ENCODE measurements at places on chromosomes 2 and 18.

DNA sequence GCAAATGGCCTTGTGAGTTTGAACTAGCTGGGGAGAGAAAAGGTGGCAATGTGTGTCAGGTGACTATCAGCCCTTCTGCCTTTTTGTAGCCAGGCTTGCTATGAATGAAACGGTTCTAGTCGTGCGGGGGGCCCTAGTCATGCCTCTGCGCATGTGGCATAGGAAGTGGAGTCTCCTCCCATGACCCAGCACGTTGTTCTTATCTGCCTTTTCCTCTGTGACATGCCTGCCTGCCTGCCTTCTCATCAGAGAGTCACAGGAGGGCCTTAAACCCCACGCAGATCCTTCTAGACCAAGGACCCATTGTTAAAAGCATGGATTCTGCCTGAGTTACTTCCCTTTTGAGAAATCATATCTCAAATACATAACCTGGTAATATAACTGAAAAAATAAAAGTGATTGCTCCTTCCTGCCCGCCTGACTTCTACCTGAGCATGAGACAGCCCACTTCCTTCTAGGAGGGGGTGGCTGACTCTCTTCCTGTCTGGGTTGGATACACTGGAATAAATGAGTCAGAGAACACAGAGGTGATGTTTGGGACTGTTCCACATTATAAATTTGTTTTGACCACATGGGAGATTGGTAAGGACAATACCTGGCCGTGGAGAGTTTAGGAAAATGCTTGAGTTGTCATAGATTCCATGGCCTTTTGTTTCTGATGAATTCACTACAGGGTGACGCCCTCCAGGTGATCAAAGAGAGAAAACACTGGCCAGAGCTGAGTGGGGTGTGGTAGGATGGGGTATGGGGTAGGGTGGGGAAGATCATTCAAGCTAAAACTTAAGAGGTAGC, 49.8 kb downstream of the FBLN7 start:
- no peak for DNase-seq

GRCh38 chr18:61546590-61546989, 213.4 kb downstream of the CDH20 start:
- DNase-seq, result peak; percentile 90

- DNase-seq, result no peak
Measured at GRCh38 chr2:110980339-110981062, 140.2 kb upstream of the BCL2L11 start.

- no peak for DNase-seq
Measured at GRCh38 chr18:5198311-5198710, 1.3 kb upstream of the AKAIN1 start.

DNA sequence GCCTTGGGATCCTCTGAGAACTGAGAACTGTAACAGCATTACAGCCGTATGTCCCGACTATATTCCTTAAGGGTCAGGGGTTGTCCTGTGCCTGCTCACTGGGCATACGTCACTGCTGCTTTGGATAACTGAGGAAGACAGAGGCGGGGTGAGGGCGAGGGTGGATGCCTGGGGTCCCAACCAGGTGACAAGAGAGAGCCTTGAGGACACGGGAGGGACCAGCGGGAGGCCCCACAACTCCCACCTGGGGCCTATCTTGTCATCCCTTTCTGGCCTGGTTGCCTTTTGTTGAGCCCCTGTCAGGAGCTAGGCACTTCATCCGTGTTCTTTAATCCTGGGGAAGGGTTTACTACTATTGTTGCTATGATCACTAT, 28.8 kb downstream of the INPP5D start:
- no peak for DNase-seq

- no peak for DNase-seq
Measured at GRCh38 chr2:207229161-207229560, 63.4 kb upstream of the KLF7 start.

GRCh38 chr2:119650206-119650605, 28.8 kb upstream of the TMEM177 start:
- no peak for DNase-seq

- no peak for DNase-seq
Measured at GRCh38 chr2:65607662-65608305, 175.4 kb upstream of the SPRED2 start.

GRCh38 chr18:36427369-36427768, 129.9 kb downstream of the FHOD3 start:
- no peak for DNase-seq

DNA sequence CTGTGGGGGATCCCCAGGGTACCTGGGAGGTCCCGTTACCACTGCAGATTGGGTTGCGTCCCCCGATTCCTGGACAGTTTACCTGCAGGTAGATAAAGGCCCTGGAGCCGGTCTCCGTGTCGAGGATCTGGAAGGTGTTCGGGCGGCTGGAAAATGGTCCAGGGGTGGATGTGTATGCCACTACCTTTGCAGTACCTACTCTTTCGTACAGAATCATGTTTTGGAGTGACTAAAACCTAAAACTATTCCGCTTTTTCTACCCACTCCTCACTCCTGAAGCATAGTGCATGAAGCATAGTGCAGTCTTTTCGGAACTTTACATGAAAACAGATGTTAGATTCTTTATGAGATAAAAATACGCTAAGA, 418 bp downstream of the WDR75 start:
- no peak for DNase-seq

DNA sequence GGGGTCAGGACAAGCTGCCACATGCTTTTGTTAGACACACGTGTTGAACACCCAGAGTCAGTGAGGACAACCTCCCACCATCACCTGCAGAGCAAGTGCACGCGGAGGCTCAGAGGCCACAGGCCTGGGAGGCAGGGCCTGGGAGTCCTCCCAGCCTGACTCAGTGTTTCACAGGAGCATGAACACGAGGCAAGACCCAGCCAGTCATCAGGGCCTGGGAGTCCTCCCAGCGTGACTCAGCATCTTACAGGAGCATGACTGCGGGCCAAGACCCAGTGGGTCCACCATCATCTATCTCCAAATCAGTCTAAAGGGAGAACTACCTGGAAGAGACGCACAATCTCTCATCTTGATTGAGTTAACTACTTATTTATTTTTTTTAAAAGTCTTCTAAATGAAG, 112.6 kb upstream of the PXDN start:
- peak; percentile 31 for DNase-seq

GRCh38 chr2:171210864-171211431, 50.3 kb upstream of the TLK1 start:
- DNase-seq, result no peak

DNA sequence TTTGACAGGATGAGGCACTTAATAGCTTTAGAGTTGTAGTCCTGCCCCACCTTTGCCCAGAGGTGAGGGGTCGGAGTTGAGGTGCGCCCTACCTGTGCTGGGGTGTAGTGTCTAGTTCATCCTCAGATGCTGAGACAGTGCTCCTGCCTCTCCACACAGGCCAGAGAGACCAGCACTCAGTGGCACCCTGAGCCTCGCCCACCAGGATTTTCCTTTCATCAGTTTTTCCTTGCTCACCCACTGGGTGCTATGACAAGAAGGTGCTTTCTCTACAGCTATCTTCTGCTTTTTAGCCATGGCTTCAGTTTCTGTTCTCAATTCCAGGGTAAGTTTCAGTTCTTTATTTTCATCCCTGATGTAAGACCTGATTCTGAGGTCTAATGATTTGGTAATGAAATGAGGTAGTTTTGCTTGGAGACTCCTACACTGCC, 16.8 kb upstream of the TMEM131 start:
- DNase-seq, result no peak

DNA sequence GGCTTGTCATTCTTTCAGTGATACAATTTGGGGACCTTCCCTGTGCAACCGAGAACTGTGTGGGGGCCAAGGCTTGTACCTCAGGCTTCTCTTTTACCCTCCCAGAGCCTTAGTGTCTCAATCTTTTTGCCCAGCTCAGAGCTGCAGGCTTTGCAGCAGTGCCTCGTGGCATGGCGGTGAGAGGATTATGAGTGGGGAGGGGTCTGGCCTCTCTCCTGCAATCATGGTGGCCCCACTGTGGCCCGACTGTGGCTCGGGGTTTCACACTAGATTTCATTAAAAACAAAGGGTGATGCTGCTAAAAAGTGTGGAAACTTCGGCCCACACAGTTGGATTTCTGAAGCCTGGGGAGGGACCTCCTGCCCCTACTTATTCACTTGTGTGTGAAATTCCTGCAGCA, 75.5 kb downstream of the CAPN13 start:
- no peak for DNase-seq

- no peak for DNase-seq
Measured at GRCh38 chr18:26091047-26091630, 726 bp upstream of the SS18 start.

GRCh38 chr18:395456-396250, 104.8 kb downstream of the COLEC12 start:
- peak; percentile 87 for DNase-seq

DNA sequence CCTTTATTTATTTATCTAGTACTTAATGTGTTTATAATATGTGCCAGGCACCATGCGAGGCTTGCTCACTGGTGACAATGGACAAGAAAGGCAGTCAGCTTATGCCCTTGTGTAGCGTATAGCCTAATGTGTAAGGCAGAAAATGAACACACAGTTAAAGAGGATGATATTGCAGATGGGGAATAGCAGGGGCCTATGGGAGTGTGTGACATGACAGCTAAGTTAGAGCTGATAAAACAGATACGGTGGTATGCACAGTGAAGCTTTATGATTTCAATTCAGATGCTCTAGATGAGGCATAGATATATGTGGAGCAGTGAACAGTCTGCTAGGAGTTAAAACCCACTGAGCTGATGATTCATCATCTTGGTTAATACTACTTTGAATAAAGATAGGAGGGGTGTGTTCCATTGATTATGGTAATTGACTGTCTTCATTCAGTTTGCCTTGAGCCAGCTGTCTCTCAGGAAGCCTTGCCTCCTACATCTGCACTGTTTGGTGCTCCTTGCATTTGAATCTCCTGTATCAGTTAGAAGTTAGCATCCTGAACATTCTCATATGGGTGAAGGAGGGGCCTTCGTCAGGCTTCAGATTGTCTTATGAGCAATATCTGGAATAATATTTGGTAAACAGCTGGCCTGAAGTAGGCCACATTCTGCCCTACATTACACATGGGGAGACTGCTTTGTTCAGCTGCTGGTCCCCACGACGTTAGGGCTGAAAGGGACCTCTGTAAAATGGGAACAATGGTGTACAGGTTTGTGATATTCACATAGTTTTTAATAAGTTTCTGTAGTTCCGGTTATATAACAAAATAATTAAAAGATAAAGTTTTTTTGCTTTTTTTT, 13.2 kb downstream of the MAP4K4 start:
- peak; percentile 47 for DNase-seq

DNA sequence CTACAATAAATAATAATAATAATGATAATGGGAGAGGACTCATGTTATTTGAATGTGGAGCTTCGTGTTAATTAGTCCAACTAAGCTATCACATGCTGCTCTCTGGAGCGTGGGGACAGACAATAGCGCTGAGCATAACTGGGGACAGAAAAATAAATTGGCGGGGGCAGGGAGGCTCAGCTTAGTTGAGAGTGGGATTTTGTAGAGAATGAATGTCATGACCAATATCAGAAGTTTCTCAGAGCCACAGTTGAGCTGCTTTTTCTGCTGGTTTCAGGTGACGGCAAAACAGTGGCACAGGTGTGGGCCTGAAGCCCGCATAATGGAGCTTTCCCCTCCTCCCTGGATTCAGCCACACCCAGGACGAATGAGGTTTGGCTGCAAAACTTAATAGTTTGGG, 111.1 kb upstream of the CAB39 start:
- DNase-seq, result no peak

DNA sequence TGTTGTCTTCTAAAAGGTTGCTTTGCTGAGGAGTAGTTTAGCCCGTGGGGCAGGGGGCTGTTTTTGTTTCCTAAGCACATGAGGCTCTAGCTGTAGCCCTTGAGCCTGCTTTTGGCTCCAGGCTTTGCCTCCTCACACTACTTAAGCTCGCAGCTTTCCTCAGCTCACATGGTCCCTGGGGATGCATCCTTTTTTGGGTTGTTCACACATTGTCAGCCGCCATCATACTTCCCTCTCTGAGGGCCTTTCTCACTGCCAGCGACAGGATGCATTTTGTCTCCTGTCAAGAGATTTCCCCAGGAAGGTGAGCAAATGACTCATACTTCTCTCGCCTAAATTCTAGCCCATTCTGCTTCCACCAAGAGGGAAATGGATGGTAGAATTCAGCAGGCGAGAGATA, 279.5 kb upstream of the PKDCC start:
- DNase-seq, result no peak

- DNase-seq, result no peak
Measured at GRCh38 chr2:33024758-33025157, 78.0 kb downstream of the LTBP1 start.

- no peak for DNase-seq
Measured at GRCh38 chr2:240260664-240261063, 120.2 kb upstream of the OTOS start.

GRCh38 chr2:229210641-229211040, 60.4 kb downstream of the PID1 start:
- no peak for DNase-seq

DNA sequence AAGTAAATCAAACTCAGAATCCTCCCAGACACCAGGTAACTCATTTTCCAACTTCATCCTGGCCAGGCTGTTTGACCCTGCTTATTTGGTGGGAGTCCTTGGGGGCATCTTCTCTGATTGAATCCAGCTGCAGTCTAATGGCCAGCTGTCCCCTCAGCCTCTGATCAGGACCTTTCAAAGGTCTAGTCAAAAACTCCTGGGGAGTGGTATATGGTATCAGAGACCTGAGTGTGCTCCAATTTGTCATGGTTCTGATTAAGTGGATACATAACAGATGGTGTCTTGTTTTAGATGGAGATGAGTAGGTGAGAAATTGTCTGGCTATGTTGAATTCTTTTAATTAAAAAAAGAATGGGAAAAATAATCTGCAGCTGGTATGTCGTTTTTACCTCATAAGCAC, 842.6 kb upstream of the ACVR2A start:
- DNase-seq, result no peak

- DNase-seq, result no peak
Measured at GRCh38 chr18:22827216-22827615, 105.9 kb upstream of the RBBP8 start.

- DNase-seq, result no peak
Measured at GRCh38 chr2:160318218-160318617, 118.1 kb upstream of the ITGB6 start.

GRCh38 chr2:37670378-37671008, 949 bp downstream of the CDC42EP3 start:
- DNase-seq, result no peak

DNA sequence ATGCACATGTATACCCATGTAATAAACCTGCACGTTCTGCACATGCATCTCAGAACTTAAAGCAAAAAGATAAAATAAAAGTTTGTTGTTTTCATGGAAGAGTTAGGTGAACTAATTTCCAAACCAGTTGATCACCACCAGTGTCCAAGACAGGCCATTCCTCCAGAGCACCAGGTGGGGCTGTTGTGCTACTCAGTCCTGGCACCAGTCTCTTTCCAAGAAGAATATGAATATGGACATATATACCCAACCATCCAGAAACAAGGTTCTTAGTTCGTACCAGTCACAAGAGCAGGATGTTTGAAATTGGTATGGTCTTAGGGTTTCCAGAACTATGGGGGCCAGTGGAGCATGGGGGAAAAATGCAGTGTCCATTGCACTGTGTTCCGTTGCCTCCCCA, 17.2 kb upstream of the TNP1 start:
- DNase-seq, result no peak

All from fibroblast of skin of scalp (primary cell).